ENCODE measurements at places on chromosomes 2 and 18. TPM values are rescaled to one million over a fixed set of nuclear protein-coding genes. Genes with fewer than 3 reads are reported as not detected.

- no peak overlapping the region for H3K27ac ChIP-seq
- no peaks in the 10 kb centered on the region for H3K36me3 ChIP-seq
- no peak for DNase-seq
- no peaks in the 10 kb centered on the region for H3K4me1 ChIP-seq
Measured at GRCh38 chr2:178401994-178402437, 49.0 kb downstream of the PRKRA start.

GRCh38 chr2:178282075-178282815 lies 87.9 kb downstream of the OSBPL6 start:
- no peaks in the 10 kb centered on the region for H3K36me3 ChIP-seq
- no peak overlapping the region for H3K4me3 ChIP-seq
- no peak overlapping the region for H3K27ac ChIP-seq
- peaks cover 7% of the 10 kb centered on the region for H3K4me1 ChIP-seq
- DNase-seq = no peak
- H3K27me3 ChIP-seq = no peaks in the 10 kb centered on the region

DNA sequence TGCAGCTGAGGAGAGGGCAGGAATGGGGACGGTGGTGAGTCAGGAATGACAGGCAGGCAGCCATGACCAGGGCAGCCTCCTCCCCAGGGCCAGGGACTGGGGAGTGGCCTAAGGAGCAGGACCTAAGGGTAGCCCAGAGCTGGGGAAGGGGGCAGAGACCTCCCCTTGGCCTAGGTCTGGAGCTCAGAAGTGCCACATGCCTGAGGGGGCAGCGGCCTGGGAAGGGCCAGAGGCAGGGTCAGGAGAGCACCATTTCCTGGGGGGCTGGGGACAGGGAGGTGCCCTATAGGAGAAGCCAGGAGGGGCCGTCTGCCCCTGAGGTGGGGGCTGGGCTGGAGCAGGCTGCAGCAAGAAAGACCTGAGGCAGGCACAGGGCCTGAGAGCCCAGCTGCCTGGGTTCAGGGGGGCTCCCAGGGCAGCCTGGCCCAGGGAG lies 20.9 kb downstream of the CFLAR start:
- H3K4me3 ChIP-seq = no peak overlapping the region
- peak overlapping the region; percentile 9 for H3K27ac ChIP-seq
- peaks cover 11% of the 10 kb centered on the region for H3K36me3 ChIP-seq
- H3K4me1 ChIP-seq = peaks cover 3% of the 10 kb centered on the region

- no peaks in the 10 kb centered on the region for H3K4me1 ChIP-seq
- H3K27me3 ChIP-seq = no peaks in the 10 kb centered on the region
- H3K36me3 ChIP-seq = no peaks in the 10 kb centered on the region
- no peak overlapping the region for H3K4me3 ChIP-seq
- no peak overlapping the region for H3K27ac ChIP-seq
Measured at GRCh38 chr2:44616667-44617155, 255.0 kb downstream of the CAMKMT start.

GRCh38 chr2:234464291-234464645 lies 32.6 kb downstream of the ARL4C start:
- no peaks in the 10 kb centered on the region for H3K27me3 ChIP-seq
- no peak for DNase-seq
- H3K4me3 ChIP-seq = no peak overlapping the region
- no peak overlapping the region for H3K27ac ChIP-seq
- H3K4me1 ChIP-seq = no peaks in the 10 kb centered on the region
- H3K36me3 ChIP-seq = no peaks in the 10 kb centered on the region

- H3K27me3 ChIP-seq = peaks cover 21% of the 10 kb centered on the region
- no peak overlapping the region for H3K4me3 ChIP-seq
- H3K36me3 ChIP-seq = no peaks in the 10 kb centered on the region
- H3K4me1 ChIP-seq = peaks cover 7% of the 10 kb centered on the region
Measured at GRCh38 chr18:12254820-12255511, 805 bp downstream of the CIDEA start.

GRCh38 chr2:127158614-127159290 lies 51.8 kb upstream of the BIN1 start:
- H3K4me1 ChIP-seq = no peaks in the 10 kb centered on the region
- H3K36me3 ChIP-seq = no peaks in the 10 kb centered on the region
- no peaks in the 10 kb centered on the region for H3K27me3 ChIP-seq
- no peak overlapping the region for H3K27ac ChIP-seq
- no peak overlapping the region for H3K4me3 ChIP-seq

TSHZ1 gene
- 12.3 TPM for total RNA-seq

- H3K4me1 ChIP-seq = no peaks in the 10 kb centered on the region
- H3K4me3 ChIP-seq = no peak overlapping the region
- no peak overlapping the region for H3K27ac ChIP-seq
Measured at GRCh38 chr2:61328707-61329251, 142.1 kb downstream of the USP34 start.

DNA sequence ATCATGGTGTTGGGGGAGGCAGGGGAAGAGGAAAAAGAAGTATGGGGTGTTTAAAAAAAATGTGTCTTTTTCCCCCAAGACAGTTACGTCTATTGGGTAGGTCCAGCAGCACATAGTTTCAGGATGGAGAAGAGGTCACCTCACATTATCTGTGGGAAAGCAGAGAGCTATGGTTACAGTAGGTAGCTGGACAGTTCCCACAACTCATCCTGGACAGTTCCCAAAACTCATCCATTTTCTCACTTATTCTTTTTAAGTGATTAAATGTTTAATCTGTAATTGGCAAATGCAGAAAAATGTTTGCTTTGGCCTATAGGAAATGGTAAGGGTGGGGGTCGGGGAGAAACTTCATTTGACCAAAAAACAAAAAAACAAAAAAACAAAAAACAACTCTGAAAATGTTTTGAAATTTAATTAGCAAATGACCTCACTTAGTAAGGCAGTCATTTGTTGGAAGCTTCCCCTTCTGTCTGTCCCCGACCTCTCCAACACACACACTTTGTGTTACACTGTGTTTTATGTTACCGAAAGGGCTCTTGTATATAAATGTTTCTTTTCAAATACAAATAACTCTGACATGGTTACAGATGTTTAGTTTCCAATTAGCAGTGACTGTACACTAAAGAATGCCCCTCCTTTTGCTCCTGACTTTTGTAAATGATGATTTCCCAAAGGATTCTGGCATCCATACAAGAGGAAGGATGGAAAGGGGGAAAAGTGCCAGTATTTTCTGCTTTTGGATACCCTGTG lies 173.3 kb upstream of the ZFP36L2 start:
- peak overlapping the region; percentile 81 for H3K27ac ChIP-seq
- H3K4me1 ChIP-seq = no peaks in the 10 kb centered on the region
- H3K27me3 ChIP-seq = no peaks in the 10 kb centered on the region
- no peak for DNase-seq
- H3K36me3 ChIP-seq = no peaks in the 10 kb centered on the region

DNA sequence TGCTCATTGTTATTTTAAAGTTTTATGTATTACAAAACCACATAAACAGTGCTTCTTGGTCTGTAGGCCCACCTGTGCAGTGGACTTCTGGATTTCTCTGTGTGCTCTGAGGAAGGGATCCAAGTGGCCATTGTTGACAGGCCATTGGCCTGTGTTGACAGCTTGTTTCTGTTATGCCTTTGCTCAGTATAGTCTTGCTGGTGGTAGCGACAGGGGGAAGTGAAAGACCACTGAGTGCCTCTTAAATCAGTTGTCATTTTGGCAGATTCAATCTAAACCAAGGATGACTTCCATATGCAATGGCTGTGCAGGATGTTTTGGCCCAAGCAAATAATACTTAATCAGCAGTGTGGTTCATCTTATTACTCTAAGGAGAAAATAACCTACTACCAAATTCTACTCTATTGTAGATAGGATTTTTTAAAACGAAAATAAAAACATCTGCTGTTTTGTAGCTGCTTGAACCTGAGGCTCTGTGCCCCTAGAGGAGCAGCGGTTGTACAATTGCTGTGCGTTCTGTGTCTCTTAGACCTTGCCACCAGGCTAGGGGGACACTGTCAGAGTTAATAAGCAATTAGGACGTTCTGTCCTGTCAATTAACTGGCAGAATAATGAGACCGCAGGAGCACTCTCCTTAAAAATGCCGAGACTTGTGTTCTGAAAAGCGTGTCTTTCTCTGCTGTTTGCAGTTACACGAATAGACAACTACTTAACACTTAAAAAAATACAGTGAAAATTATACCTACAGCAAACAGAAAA lies 108.2 kb downstream of the RHBDD1 start:
- no peaks in the 10 kb centered on the region for H3K36me3 ChIP-seq
- H3K27me3 ChIP-seq = no peaks in the 10 kb centered on the region
- H3K27ac ChIP-seq = no peak overlapping the region
- H3K4me1 ChIP-seq = no peaks in the 10 kb centered on the region
- no peak overlapping the region for H3K4me3 ChIP-seq
- DNase-seq = no peak

- DNase-seq = peak; percentile 83
- H3K36me3 ChIP-seq = no peaks in the 10 kb centered on the region
- H3K27ac ChIP-seq = no peak overlapping the region
- H3K4me3 ChIP-seq = no peak overlapping the region
- H3K27me3 ChIP-seq = no peaks in the 10 kb centered on the region
Measured at GRCh38 chr2:96801005-96801785, 14.9 kb upstream of the CNNM3 start.

DNA sequence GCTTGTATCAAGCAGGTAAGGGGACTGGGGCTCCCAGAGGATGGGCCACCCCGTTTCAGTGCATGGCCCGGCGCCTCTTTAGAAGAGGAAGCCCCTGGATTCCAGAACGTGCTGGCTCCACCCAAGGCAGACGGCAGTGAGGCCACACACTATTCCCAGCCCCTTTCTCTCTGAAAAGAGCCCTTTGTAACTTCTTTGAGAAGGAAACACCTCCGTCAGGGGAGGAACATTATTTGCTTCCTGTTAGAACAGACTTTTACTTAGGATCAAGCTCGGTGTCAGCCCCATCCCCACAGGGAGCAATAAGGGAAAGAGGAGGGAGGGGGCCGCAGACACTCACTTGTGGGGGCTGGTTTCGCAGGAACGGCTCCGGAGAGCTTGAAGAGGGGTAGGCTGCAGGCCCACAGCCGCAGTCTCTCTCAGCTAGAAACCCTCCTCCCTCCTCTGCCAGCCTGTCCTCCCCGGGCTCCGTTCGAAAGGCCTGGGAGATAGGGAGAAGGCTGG lies 49.6 kb upstream of the RMDN2 start:
- no peaks in the 10 kb centered on the region for H3K36me3 ChIP-seq
- DNase-seq = no peak
- H3K27me3 ChIP-seq = no peaks in the 10 kb centered on the region
- H3K4me3 ChIP-seq = peak overlapping the region; percentile 21

FEV gene
- not detected for total RNA-seq

CD8B2 gene
- total RNA-seq = not detected

GRCh38 chr2:218006741-218007140 lies 3.9 kb upstream of the TNS1 start:
- no peak overlapping the region for H3K4me3 ChIP-seq
- peak overlapping the region; percentile 52 for H3K27ac ChIP-seq
- no peak for DNase-seq
- no peaks in the 10 kb centered on the region for H3K27me3 ChIP-seq

DNA sequence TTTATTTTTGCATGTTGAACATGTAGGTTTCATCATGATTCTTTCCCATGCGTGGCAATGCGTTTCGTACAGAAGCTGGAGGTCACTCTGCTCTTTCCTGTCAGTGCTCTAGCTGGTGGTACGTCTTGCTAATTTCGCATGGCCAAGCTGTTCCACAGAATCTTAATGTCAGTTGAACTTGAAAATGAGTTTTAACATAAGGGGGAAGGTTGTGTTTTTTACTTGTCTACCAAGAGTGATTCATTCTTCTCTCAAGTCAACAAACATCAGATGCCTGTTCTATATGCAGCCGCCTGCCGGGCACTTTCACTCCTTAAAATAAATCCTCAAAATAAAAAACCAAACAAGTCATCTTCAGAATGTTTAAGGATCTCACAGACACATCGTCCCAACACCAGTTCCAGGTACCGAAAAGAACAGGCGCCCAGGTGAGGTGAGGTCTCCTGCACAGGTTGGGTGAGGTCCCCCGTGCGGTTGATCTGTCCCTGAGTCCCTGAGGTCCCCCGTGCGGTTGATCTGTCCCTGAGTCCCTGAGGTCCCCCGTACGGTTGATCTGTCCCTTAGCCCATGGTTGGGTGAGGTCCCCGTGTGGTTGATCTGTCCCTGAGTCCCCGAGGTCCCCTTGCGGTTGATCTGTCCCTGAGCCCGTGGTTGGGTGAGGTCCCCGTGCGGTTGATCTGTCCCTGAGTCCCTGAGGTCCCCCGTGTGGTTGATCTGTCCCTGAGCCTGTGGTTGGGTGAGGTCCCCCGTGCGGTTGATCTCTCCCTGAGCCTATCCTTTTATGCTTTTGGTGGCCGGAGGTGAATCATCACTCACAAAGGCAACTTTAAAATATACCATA lies 57.0 kb upstream of the KCNG2 start:
- H3K27ac ChIP-seq = no peak overlapping the region
- peaks cover 4% of the 10 kb centered on the region for H3K4me1 ChIP-seq
- DNase-seq = no peak

- H3K4me3 ChIP-seq = no peak overlapping the region
- H3K36me3 ChIP-seq = no peaks in the 10 kb centered on the region
- H3K27me3 ChIP-seq = no peaks in the 10 kb centered on the region
- no peak overlapping the region for H3K27ac ChIP-seq
- no peak for DNase-seq
Measured at GRCh38 chr2:181553244-181553643, 96.1 kb downstream of the ITGA4 start.

DNA sequence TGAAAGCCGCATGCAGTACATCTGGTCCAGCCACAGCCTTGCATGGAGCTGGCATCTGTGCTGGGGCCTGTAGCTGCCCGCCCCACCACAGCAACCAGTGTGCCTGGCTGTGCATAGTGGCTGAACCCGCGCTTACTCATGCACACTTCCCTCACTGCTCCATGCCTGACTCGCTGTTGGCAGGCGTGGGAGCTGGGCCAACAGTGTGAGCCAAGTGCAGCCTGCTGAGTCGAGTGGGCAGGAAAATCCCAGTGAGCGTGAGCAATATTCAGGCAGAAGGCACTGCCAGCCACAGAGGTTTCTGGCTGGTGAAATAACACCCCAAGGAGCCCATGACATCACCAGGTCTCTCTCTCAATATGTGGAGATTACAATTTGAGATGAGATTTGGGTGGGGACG lies 1674.1 kb upstream of the TMEFF2 start:
- H3K4me1 ChIP-seq = no peaks in the 10 kb centered on the region
- no peaks in the 10 kb centered on the region for H3K27me3 ChIP-seq
- no peak overlapping the region for H3K27ac ChIP-seq
- H3K4me3 ChIP-seq = no peak overlapping the region

GRCh38 chr18:44840058-44840790 lies 159.5 kb downstream of the SETBP1 start:
- H3K27ac ChIP-seq = no peak overlapping the region
- no peak for DNase-seq
- H3K36me3 ChIP-seq = no peaks in the 10 kb centered on the region
- no peaks in the 10 kb centered on the region for H3K4me1 ChIP-seq
- no peaks in the 10 kb centered on the region for H3K27me3 ChIP-seq
